Suppressor macrophage treated with lipopolysaccharide for 1 hour (primary cell): ENCODE measurements at places on chromosomes 11 and 22.

DNA sequence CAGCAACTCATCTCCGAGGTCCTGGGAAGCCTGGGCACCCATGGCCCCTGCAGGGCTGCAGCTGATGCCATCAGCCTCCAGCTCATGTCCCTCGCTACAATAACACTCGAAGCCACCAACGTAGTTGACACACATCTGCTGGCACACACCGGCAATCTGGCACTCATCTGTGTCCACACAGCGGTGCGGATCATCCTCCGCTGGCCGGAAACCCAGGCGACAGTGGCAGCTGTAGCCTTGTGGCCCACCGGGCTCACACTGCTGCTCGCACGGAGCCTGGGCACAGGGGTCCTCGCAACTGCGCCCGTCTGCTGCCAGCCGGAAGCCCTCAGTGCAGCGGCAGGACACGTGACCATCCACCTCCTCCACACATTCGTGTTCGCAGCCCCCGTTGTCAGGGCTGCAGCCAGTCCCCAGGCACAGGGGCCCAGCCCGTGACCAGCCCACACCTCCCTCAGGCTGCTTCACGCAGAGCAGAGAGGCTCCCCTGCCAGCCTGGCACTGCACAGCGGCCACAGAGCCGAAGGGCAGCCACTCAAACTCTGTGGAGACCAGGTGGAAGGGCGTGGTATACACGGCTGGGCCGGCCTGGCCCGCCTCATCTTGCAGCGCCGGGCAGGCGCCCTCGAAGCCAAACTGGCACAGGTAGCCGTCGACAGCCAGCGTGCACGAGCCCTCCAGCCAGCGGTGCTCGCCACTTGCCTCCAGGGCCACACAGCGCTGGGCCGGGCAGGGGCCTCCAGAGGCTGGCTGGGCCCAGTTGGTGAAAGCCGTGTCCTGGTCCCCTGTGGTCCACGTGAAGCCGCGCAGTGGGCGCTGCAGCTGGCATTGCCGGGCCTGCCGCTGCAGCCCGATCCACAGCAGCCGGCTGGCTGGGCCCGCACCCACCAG lies 678 bp downstream of the CD248 start:
- no peak for DNase-seq

DNA sequence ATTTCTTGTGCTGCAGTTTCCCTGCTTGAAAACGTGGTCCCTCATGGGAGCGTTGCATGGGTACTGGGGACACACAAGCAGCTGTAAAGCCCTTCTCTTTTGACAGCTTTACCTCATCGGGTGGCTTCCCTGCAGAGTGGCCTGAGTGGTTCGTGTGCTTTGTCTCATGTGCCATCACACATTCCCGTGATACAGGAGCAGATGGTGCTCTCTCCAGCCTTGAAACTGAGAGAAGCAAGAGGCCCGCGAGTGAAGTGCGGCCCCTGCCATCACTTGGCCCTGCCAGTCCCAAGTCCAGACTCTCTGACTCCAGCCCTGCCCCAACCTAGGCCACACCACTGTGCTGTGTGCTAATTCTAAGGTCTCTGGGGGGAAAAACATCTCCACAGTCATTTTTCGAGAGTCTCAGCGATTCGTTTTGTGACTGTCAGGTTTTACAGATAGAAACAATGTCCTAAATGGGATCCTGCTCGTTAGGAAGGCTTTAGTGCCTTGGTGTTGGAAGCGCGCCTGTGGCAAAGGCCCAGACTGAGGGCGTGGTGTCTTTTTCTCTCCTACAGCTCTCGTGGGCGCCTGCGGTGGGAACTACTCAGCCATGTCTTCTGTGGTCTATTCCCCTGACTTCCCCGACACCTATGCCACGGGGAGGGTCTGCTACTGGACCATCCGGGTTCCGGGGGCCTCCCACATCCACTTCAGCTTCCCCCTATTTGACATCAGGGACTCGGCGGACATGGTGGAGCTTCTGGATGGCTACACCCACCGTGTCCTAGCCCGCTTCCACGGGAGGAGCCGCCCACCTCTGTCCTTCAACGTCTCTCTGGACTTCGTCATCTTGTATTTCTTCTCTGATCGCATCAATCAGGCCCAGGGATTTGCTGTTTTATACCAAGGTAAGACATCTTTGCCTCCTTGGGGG lies 64.2 kb downstream of the KREMEN1 start:
- no peak for DNase-seq

DNA sequence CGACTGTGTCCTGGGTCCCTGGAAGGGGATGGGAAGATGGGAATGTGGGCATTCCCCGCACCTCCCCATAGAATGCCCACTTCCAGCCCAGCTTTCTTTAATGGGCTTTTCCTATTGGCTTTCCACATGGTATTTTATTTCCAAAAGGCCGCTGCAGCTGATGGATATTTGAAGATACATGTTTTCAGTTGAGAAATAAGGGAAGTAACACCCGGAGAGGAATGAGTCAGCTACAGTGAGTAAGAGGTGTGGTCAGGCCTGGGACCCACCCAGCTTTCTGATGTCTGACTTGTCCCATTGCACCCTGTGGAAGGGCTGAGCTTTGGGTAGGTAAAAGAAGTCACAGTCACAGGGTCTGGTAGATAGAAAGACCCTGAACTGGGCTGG lies 476.9 kb downstream of the MIAT start:
- DNase-seq = peak; percentile 88

DNA sequence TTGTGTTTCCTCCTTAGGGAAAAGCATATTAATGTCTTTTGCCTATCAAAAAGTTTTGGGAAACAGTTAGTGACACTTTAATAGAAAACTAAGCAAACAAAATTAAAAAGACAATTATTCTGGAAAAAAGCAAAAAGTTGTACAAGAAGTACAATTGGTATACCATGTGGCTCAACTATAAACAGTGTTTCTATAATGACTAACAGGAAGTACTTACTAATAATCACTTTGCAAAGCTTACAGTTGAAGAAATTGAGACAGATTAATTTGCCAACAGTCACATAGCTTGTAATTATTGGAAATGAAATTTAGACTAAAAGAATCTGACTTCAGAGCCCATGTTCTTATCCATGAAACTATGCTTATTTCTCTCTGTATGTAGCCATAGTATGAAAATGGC lies 24.7 kb downstream of the PPME1 start:
- DNase-seq = peak; percentile 43

- no peak for DNase-seq
Observed at GRCh38 chr11:8015753-8016239, 28.7 kb downstream of the EIF3F start.

DNA sequence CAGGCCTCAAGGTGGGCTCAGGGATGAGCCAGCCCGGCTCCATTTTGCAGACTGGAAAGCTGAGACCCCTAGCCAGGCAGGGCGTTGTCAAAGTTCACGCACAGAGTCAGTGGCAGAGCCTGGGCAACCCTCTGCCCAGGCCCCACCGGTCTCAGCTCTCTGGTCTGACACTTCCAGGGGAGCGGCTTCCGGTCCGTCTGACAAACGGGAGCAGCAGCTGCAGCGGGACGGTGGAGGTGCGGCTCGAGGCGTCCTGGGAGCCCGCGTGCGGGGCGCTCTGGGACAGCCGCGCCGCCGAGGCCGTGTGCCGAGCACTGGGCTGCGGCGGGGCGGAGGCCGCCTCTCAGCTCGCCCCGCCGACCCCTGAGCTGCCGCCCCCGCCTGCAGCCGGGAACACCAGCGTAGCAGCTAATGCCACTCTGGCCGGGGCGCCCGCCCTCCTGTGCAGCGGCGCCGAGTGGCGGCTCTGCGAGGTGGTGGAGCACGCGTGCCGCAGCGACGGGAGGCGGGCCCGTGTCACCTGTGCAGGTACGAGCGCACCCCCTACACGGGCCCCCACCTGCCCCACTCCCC lies 36.0 kb downstream of the CD6 start:
- DNase-seq = no peak

DNA sequence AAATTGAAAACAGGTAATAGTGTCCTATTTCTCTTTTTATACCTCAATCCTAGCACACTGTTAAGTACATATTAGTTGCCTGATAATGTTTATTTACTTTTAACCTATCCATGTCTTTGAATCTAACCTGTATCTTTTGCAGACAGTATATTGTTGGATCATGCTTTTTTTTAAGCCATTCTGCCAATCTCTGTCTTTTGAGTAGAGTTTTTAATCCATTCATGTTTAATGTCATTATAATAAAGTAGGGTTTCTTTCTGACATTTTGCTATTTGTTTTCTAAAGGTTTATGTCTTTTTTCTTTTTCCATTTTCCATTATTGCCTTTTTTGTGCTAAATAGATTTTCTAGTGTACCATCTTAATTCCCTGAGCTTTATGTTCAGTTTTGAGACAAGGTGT lies 23.8 kb upstream of the DEPDC7 start:
- DNase-seq = no peak

- DNase-seq = no peak
Observed at GRCh38 chr11:134438542-134439537, 26.8 kb upstream of the B3GAT1 start.

- DNase-seq = no peak
Observed at GRCh38 chr11:69657911-69658625, 17.1 kb downstream of the LTO1 start.
